ENCODE measurements at places on chromosomes 4 and X. TPM values are rescaled to one million over a fixed set of nuclear protein-coding genes. Genes with fewer than 3 reads are reported as not detected.

- DNase-seq = no peak
Measured at GRCh38 chr4:150582146-150582872, at the start of gene MAB21L2. TSS of gene MAB21L2 (plus strand) at chr4:150582151. CDS start at chr4:150583030, 879 bp downstream.

DNA sequence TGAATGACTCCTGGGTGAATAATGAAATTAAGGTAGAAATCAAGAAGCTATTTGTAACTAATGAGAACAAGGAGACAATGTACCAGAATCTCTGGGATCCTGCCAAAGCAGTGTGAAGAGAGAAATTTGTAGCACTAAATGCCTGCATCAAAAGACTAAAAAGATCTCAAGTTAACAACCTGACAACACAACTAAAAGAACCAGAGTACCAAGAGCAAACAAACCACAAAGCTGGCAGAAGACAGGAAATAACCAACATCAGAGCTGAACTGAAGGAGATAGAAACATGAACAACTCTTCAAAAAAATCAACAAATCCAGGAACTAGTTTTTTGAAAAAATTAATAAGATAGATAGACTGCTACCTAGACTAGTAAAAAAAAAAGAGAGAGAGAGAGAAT is 8.4 kb downstream of the CFAP299 start:
- DNase-seq = no peak

- peak; percentile 61 for DNase-seq
Measured at GRCh38 chrX:102651242-102652011, at the start of gene GPRASP1. TSS of gene GPRASP1 (plus strand) at chrX:102651483. CDS start at chrX:102653914, 2,431 bp downstream.

Gene TGIF2LX
- not detected for total RNA-seq

Gene CXorf49
- not detected for total RNA-seq

DNA sequence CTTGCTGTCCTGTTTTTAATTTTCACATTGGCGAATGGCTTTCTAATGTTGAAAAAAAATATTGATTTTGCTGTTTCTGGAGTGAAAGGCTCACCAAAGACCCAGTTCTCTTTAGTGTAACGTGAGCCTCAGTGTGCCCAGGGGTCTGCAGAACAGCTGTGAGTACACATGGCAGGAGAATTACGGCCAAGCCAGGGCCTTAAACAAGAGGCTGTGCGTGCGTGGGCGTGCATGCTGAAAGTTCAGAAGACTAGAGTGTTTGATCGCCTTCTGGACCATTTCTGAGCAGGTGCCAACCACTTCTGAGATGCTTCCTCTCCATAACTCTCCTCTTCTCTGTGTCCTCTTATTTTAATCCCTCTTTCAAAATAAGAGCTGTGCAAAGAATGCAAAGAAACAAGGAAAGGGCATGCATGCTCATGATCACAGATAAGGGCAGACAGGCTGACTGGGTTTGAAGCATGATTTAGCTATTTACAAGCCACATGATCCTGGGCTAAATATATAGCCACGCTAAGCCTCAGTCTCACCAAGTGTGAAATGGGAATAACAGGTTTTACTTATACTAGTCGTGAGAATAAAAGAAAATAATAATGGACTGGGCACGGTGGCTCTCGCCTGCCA is 9.9 kb downstream of the PHEX start:
- DNase-seq = no peak

GRCh38 chr4:151409470-151410313 is 716 bp downstream of the FHIP1A start:
- peak; percentile 9 for DNase-seq

- DNase-seq = no peak
Measured at GRCh38 chr4:82284475-82284857, 89.3 kb downstream of the HNRNPD start.

DNA sequence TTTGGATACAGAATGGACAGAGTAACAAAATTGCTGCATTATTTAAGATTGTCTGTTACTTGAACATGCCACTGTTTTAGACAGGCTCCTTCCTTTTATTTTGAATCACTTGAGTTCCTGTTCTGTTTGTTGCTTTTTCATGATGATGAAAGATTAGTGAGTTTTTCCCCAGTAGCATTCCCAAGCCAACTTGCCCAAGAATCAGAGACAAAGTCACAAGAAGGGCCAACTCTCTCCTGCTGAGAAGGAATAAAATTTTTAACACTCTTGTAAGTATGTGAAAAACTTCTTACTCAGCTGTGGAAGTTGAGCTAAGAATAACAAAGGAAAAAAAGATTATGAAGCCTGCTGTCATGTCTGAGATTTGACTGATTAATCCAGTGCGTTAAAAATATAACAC is 104.2 kb downstream of the KLHL8 start:
- DNase-seq = no peak

- peak; percentile 8 for DNase-seq
Measured at GRCh38 chrX:66163849-66164411, at the start of gene HEPH. TSS of gene HEPH (plus strand) at chrX:66164247. CDS start at chrX:66170571, 6,324 bp downstream.

GRCh38 chr4:8026453-8026852 is 86.8 kb upstream of the AFAP1 start:
- DNase-seq = no peak

- peak; percentile 2 for DNase-seq
Measured at GRCh38 chrX:1397001-1397400, 5.1 kb upstream of the SLC25A6 start.

DNA sequence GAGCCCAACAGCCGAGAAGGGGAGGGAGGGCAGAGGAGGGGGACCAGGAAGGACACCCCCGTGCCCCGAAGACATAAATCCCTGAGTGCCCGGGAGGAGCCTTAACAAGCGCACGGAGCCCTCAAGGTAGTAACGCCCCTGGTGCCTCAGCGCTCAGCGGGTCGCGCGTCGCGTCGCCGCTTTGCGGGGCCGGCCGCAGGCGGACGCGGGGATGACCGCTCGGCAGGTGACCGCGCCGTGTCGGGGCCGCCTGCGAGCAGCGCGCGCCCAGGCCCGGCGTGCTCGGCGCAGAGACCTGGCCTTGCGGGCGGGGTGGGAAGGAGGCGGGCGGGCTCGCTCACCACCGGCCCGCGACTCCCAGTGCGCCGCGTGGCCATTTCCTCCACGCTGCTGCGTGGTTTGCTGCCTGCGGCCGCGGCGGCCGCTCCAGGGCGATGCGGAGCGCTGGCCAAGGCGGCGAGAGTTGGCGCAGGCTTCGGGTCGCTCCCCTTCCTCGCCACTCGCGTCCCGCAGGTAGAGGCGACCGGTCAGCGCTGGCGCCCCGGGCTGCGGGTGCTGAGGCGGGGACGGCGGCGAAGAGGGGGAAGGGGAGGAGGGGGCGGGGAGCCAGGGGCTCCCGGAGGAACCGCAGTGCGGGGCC is 632 bp downstream of the CCSER1 start:
- peak; percentile 27 for DNase-seq

DNA sequence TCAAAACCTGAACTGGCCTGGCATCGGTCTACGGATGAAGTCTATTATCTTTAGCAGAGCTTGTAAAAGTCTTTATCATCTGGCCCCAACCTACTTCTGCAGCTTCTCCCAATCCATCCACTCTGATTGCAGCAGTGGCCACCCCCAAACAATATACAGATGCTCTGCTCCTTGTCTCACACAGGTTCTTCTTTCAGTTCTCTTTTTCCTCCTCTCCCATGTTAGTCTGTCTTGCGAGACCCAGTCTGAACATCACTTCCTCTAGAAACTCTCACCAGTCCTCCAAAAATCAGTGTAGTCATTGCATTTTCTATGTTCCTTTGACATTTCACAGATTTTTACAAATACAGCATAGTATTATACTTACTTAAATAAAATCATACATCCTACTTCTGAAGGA is 163.0 kb downstream of the FRMPD4 start:
- DNase-seq = no peak

Gene DSPP
- total RNA-seq = not detected

GRCh38 chrX:46573892-46574773 is 568 bp downstream of the CHST7 start:
- DNase-seq = peak; percentile 32

Gene MAGEA2
- not detected for total RNA-seq

DNA sequence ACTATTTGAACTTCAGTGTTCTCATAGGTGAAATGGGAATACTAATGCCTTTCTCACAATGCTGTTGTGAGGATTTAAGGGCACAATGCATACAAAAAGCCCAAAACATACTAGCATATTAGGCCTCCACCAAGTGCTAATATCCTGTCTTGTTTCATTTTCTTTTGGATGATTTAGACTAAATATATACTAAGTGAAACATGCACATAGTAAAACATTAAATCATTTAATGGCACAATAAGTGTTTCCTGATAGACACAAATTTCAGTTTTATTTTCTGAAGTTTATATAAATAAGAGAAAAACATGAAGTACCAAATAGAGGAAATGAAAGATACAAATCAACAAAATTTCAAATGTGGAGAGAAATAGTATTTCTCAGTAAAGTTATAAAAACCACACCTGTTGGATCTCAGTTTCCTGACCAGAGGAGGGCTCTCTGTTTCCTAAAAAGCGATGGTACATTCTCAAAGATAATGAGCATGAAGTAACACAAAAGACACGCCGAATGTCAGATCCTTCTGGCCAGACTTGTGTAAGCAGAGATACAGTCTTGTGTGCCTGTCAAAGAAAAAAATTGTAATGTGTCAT is 25.1 kb downstream of the DDX60 start:
- DNase-seq = no peak

- no peak for DNase-seq
Measured at GRCh38 chr4:25215511-25215910, 18.3 kb upstream of the PI4K2B start.

DNA sequence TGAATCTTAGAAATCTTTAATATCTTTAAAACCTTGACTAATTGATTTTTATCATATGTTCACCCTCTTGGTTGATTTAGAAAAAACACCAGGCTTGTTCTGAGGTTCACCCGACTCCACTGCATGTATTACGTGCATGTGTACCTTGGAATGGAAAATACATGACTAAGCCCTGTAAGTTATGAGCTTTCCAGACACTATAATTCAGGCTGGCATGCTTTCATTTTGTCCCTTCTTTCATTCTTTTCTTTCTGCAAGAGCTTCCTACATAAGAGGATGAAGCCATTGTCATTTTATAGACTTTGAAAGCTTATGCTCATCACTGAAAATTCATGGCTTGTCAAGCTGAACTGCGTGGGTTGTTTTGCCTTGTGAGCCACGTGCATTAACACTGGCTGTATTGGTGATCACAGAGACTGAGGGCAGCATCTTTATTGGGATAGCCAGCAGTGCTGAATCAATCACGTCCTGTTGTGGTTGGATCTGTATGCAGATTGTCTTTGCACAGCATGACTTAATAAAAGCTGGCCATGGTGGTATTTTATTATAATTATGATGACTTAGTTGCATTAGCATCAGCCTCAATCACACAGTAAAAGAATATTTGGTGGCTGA is 141.9 kb downstream of the SLIT2 start:
- no peak for DNase-seq

Gene DCLK2
- total RNA-seq = 20.0 TPM

Gene HSD17B13
- total RNA-seq = not detected

- no peak for DNase-seq
Measured at GRCh38 chr4:107564326-107564725, 155.7 kb downstream of the PAPSS1 start.

DNA sequence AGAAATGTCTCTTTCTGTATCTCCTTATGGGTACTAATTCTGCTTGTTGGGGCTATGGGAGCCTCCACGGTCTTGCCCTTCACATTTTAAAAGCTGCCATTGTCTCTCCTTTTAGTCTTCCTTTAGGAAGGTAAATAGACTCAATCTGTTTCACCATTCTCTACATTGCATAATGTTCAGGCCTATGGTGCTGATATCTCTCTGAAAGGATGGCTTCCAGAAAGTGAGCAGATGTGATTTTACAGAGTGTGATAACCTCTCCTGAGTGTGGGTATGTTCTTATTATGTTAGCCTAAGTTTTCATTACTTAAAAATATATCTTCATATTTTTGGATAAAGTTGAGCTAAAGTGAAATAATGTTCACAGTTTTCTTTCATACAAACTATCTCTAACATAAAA is 254.0 kb upstream of the PITX2 start:
- DNase-seq = no peak

DNA sequence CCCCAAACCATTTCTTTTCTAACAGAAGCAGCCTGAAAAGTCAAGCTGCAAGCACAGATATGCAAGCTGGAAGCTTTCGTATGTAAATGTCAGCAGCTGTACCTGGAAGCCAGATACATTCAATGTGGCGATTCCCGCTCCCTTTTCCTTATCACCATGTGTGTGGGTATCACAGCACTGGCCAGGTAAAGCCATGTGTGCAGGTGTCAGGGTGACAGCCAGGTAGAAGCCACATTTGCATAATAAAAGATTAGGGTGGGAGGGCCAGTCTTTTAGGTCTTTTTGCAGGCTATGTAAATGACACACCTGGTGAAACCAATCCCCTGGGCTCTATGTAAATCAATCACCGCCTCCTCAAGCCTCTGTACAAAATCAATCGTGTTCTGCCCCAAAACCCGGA is 50.1 kb downstream of the RXFP1 start:
- DNase-seq = no peak

DNA sequence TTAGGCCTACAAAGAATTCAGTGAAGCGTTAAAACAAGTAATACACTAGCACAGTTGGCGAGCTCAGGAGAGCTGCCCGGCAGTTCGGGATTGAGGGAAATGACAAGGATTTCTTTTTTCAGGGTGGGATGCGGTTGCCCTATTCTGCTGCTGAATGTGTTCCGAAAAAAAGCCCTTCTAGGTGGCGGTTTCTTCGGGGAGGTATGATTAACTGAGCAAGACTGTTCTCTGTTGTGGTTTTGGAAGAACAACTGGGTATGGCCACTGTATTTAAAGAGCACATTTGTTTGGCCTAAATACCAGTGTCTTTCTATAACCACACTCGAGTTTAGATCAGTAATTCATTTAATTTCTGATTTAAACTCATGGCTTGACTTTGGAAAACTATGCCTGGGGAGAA is 459.7 kb upstream of the FAT1 start:
- no peak for DNase-seq

Gene ARX
- total RNA-seq = not detected

GRCh38 chr4:70754470-70754869 is 32.7 kb downstream of the RUFY3 start:
- no peak for DNase-seq

Gene RRH
- not detected for total RNA-seq

Gene C4orf51
- not detected for total RNA-seq

All from heart right ventricle (tissue), 16 donors.